ENCODE measurements at places on chromosomes 2 and 18.

DNA sequence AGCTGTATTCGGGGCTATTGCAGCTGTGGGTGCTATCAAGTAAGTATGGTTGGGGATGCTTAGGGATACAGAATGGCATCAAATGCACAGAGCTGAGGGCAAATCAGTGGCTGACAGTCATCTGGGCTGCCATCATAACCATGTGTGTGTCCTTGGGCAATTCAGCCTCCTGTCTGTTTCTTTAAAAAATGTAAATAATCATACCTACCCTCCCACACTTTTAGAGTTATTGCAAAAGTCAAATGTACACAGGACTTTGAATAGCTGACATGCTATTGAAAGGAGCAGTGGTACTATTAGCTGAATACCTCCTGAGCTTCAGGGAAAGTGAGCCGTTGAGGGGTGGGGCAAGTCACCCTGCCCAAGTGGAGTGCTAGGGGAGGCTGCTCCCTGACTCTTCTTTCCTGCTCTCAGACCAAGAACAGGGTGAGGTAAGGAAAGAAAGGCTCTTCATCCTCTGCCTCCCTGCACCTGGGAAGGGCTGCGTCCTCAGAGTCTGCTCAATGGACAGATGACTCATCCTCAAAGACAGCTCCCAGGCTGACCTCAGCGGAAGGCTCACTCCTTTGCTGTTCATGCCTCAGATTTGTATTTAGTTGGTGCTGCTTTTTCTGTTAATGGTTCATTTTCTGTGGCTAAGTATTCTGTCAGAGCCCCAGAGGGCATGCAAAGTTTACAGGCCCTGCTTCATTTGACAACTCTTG, 54.9 kb upstream of the BZW1 start:
- no peak for DNase-seq

GRCh38 chr2:46784278-46784677, 131.3 kb downstream of the MCFD2 start:
- no peak for DNase-seq

- no peak for DNase-seq
Observed at GRCh38 chr2:232400256-232401015, 6.2 kb upstream of the ALPG start.

- DNase-seq, result no peak
Observed at GRCh38 chr2:82494739-82495138, 1964.3 kb downstream of the SUCLG1 start.

- DNase-seq, result no peak
Observed at GRCh38 chr2:230230087-230230486, 4.6 kb downstream of the SP140 start.

GRCh38 chr2:105403783-105404698, 5.2 kb upstream of the FHL2 start:
- DNase-seq, result no peak

DNA sequence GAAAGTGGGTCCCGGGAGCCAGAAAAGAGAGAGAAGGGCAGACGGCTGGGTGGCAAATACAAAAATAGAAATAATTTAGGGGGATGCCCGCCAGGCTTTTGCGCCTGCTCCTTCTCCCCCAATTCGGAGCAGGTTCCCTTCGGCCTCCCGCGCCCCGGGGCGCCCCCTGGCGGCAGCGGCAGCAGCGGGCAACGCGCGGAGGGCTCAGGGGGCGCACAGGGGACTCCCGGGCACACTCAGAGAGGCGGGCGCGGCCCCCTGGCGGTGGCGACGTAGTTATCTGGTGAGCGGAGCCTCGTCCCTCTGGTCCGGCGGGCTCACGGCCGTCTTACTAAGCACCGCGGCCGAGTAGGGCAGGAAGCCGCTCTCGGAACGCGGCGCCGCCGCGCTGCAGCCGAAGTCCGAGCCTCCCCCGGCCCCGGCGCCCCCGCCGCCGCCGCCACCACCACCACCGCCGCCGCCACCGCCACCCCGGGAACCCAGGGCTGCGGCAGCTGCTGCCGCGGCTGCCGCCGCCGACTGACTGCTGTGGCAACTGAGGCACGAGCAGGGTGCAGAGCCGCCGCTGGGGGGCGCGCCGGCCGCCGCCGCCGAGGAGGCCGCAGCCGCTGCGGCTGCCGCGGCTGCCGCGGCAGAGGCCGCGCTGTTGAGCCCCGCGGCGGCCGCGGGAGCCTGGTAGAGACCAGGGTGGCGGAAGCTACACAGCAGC, 3.8 kb downstream of the EVX2 start:
- no peak for DNase-seq

DNA sequence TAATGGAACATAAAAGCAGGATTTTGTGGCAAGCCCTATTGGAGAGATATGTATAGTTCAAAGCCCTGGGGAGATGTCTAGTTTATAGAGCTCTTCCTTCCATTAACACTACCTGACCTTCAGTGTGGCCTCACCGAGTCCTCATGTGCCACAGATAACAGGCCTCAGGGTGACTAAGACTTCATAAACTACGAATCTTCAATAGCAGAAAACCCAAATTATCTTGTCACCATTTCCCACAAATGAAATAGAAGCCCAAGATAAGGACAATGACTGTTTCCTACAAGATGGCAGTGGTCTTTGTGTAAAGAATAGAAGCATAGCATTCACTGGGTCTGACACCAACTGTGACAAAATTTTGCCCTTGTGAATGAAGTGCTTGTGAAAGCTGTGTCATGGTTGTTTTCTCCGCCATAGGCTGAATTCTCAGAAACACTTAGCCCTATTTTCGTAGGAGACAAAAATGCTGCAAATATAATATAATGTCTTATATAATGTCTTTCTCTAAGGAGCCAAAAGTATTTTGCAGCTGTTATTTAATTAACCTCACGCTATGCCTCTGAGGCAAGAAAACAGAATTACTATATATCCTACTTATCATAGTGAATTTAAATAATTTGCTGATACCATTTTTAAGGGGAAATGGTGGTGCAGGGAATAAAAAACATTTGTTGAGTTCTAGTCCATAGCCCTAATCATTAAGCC, 136.7 kb upstream of the CWC22 start:
- no peak for DNase-seq

DNA sequence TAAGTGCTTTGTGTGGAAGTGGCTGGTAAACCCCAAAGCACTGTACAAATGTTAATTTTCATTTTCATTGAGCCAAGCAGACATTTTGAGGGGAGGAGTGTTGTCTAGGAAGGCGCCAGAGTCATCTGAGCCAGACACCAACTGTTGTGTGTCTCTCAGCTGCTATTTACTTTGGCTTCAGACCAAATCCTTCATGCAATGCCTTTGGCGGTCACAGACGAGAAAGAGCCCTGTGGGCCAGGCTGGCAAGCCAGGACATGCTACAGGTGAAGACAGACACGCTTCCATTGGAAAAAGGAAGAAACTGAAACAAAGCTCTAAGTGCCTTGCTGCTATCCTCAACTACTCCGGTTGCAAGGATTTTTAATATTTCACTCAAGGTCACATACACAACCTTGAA, 115.4 kb upstream of the CDC42EP3 start:
- DNase-seq, result no peak

GRCh38 chr2:27085673-27086089, 891 bp upstream of the KHK start:
- DNase-seq, result no peak

DNA sequence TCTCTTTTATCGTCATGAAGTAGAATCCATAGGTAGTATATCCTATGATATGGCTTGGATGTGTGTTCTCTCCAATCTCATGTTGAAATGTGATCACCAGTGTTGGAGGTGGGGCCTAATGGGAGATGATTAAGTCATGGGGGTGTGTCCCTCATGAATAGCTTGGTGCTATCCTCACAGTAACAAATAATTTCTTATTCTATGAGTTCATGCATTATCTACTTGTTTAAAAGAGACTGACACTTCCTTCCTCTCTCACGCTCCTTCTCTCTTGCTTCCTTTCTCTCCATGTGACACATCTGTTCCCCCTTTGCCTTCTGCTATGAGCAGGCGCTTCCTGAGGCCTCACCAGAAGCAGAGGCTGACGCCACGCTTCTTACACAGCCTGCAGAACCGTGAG, 165.6 kb downstream of the MREG start:
- no peak for DNase-seq

- no peak for DNase-seq
Observed at GRCh38 chr2:176137906-176138305, 8.4 kb downstream of the HOXD8 start.

- no peak for DNase-seq
Observed at GRCh38 chr2:8315531-8316165, 366.2 kb upstream of the ID2 start.

GRCh38 chr2:105778080-105778607, 33.4 kb downstream of the NCK2 start:
- no peak for DNase-seq

GRCh38 chr2:63379451-63379850, 208.8 kb downstream of the WDPCP start:
- DNase-seq, result no peak

- DNase-seq, result no peak
Observed at GRCh38 chr18:70454704-70455322, 166.0 kb downstream of the SOCS6 start.

- DNase-seq, result no peak
Observed at GRCh38 chr2:39492095-39492590, 55.1 kb upstream of the MAP4K3 start.

DNA sequence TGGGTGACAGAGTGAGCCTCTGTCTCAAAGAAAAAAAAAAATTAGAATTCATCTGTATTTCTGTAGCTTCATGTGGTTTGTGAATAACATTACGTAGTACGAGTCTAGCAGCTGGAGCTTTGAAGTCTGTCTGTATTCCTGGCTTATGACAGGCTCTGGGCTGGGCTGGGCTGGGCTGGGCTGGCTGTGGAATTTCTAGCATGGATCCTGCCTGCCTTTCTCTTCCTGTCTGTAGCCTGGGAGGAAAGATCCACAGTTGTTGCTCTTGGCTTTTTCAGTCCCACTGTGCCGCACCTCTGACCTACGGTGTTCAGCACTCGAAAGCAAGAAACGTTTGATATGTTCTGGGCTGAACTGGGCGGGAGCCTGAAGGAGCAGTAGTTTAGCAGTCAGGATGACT, 55.4 kb downstream of the BOLA3 start:
- DNase-seq, result no peak

DNA sequence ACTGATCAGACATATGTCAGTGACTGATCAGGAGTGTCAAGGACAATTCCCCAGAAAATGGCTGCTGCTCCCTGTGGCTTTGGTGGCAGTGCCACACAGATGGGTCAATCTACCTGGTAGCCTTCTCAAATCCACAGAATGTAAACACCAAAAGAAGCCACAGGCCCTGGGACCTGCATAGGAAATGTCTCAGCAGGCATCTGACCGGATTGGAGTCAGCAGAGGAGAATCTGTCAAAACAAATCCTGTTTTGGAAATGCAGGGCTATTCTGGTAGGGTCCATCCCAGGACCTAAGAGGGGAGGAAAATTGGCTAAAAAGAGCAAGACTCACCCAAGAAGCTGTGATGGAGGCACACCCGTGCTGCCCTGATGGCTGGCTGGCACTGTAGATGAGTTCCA, 189.7 kb downstream of the TMEM247 start:
- no peak for DNase-seq

GRCh38 chr2:201984800-201985525, 48.7 kb upstream of the FZD7 start:
- DNase-seq, result no peak

GRCh38 chr18:58307441-58307840, 263.4 kb downstream of the NEDD4L start:
- DNase-seq, result no peak

GRCh38 chr2:226078666-226079065, 679.2 kb downstream of the NYAP2 start:
- no peak for DNase-seq

DNA sequence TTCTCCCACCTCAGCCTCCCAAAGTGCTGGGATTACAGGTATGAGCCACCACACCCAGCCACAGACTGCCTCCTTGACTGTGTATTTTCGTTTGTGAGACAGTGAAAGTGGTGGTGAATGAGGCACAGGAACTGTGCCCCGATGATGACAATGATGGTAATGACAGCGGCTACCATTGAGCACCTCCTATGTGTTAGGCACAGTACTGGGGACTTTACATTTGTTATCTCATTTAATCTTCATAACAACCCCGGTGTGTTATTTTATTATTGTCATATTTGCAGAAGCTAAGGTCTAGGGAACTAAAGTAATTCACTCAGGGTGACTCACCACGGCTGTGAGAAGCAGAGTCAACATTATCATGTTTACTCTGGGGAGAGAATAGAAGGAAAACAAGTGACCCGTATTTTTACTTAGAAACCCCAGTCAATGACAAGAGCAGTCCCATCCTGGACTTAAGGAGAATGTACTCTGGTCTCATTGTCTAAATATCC, 77.6 kb upstream of the ALPP start:
- DNase-seq, result no peak

GRCh38 chr2:44515416-44515815, 153.7 kb downstream of the CAMKMT start:
- no peak for DNase-seq

- no peak for DNase-seq
Observed at GRCh38 chr2:233821196-233821595, 33.1 kb downstream of the HJURP start.

GRCh38 chr2:168192839-168193616, 54.4 kb downstream of the STK39 start:
- no peak for DNase-seq

DNA sequence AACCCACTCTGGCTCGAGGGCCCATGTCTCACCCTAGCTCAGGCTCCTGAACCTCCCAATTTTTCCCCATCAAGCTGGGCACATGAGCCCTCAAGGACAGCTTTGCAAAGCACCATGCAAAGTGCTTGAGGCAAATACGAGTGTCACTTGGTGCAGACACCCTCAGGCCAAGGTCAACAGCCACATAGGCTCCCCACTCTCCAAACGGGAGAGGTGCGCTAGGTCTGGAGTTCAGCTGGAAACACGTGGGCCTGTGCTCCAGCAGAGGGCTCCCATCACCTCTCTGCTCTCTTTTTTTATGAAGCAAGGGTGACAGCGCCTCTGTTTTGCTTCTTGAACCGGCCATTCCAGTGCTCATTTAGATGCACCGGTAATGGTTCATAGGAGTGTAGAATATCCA, 11.9 kb upstream of the ARHGAP25 start:
- DNase-seq, result no peak

- DNase-seq, result no peak
Observed at GRCh38 chr18:48693006-48693405, 154.2 kb downstream of the CTIF start.

- no peak for DNase-seq
Observed at GRCh38 chr2:33425161-33425560, 51.3 kb upstream of the RASGRP3 start.

DNA sequence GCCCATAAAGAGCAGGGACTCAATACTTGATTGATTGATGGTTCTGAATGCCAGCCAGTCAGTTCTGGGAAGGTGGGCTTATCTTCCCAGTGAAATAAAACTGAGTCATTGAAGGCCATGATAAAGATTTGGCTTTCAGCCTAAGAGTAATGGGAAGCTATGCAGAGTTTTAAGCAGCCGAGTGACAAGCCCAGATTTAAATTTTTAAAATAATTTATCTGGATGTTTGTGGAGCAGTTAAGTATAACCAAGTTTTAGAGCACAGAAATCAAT, 122.8 kb downstream of the RAPGEF4 start:
- DNase-seq, result no peak

Measured in activated naive CD4-positive, alpha-beta T cell (primary cell).